ENCODE measurements at places on chromosomes 13 and 19. TPM values are rescaled to one million over a fixed set of nuclear protein-coding genes. Genes with fewer than 3 reads are reported as not detected.

The HRC gene
- not detected for total RNA-seq

The PLIN5 gene
- not detected for total RNA-seq

The NCCRP1 gene
- total RNA-seq, result not detected

The SSC5D gene
- 38.0 TPM for total RNA-seq

The ZNF878 gene
- total RNA-seq, result not detected

The ZNF563 gene
- 3.0 TPM for total RNA-seq

The ZNF613 gene
- total RNA-seq, result 4.9 TPM

The ZNF816 gene
- 8.0 TPM for total RNA-seq

The SYNE4 gene
- total RNA-seq, result not detected

The KLK4 gene
- total RNA-seq, result not detected

The CERS1 gene
- total RNA-seq, result 1.1 TPM

The PBX4 gene
- 1.9 TPM for total RNA-seq

The MAP2K7 gene
- 13.4 TPM for total RNA-seq

The PLIN4 gene
- 4.0 TPM for total RNA-seq

The CCDC169 gene
- 4.5 TPM for total RNA-seq

The NKPD1 gene
- total RNA-seq, result 0.44 TPM

The COL5A3 gene
- 4.8 TPM for total RNA-seq

The ELANE gene
- not detected for total RNA-seq

The C13orf46 gene
- 0.25 TPM for total RNA-seq

The TMPRSS9 gene
- not detected for total RNA-seq

The TRPC4 gene
- 4.8 TPM for total RNA-seq

The CLIP3 gene
- total RNA-seq, result 12.6 TPM

The CLEC11A gene
- total RNA-seq, result 79.9 TPM

The SYCN gene
- total RNA-seq, result not detected

The ZNF429 gene
- 4.5 TPM for total RNA-seq

The SYT5 gene
- 0.12 TPM for total RNA-seq

The PSENEN gene
- 8.6 TPM for total RNA-seq

The NPAS1 gene
- 0.50 TPM for total RNA-seq

The IFI30 gene
- total RNA-seq, result 2.3 TPM

The KCNRG gene
- total RNA-seq, result 3.0 TPM

The LRRC25 gene
- total RNA-seq, result 0.11 TPM

The IRF3 gene
- 45.6 TPM for total RNA-seq

The CEP89 gene
- total RNA-seq, result 14.0 TPM

The FGF21 gene
- not detected for total RNA-seq

The ZNF43 gene
- 4.7 TPM for total RNA-seq

The ERICH4 gene
- total RNA-seq, result not detected

The ZNF772 gene
- total RNA-seq, result 17.2 TPM

The KCNJ14 gene
- 0.37 TPM for total RNA-seq
